Naive B cell (primary cell): ENCODE measurements at places on chromosomes 4 and X.

DNA sequence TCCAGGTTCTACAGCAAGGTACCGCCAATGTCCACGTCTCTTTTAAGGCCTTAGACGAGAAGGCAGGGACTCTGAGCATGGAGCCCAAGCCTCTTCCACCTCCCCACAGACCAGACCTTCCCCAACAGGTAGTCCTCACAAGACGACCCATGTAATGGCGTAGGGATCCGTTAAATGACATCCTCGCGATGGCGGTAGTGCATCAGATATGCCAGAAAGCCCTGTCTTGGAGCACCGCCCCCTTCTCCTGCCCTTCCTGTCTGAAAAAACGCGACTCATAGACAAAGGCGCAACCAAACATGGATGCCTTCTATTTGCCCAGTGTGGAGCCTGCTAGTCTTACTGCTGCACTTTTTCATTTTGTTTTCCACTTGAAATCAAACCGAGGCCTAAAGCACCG is 185.4 kb downstream of the OR13H1 start:
- peak; percentile 73 for DNase-seq

DNA sequence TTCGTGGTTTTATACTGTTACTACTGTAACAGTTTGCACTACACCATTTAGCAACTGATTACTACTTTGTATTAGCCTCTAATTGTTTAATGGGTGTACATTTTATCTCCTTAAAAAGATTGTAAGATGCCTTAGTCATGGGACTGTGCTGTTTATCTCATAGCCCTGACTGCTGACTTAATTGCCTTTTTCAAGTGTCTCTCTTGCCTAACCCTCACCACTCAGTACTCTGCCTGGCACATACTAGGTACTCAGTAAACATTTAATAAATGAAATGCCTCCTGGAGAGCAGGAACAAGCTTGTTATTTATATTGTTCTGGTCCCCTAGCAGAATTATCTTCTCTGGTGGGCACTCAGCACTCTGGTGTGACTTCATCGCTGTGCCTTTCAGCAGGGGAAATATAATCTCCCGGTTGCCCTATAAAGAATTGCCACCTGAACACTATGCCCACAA is 1.7 kb upstream of the STIM2 start:
- DNase-seq = no peak

DNA sequence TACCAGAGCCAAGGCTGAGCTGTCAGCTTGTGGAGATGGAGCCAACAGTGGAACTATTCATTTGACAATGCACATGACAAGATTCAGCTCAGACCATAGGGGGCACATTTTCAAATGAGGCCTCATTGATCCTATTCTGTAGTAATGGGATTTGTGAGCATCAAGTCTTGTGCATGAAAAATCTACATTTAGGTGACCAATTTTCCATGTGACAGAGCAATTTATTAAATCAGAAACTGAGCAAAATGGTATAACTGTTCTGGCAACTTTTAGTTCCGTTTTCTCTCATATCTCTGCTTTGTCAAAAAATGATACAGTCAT is 108.5 kb upstream of the PCDH18 start:
- no peak for DNase-seq

DNA sequence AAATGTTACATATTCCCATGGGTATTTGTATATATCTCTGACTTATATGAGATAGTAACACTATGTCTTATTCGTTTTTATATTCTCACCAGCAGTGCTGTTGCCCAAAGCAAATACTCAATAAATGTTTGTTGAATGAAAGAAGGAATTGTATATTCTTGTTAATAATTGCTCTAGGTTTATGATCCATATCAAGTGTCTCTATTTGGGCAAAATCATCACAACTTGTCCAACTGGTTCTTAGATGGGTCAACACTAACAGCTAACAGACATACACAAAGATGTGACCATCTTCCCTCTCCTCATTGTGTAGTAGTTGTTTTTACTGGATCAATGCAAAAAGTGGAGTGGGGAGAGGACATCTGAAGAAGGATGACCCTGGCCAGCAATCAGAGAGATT is 6.6 kb upstream of the APLN start:
- DNase-seq = no peak

DNA sequence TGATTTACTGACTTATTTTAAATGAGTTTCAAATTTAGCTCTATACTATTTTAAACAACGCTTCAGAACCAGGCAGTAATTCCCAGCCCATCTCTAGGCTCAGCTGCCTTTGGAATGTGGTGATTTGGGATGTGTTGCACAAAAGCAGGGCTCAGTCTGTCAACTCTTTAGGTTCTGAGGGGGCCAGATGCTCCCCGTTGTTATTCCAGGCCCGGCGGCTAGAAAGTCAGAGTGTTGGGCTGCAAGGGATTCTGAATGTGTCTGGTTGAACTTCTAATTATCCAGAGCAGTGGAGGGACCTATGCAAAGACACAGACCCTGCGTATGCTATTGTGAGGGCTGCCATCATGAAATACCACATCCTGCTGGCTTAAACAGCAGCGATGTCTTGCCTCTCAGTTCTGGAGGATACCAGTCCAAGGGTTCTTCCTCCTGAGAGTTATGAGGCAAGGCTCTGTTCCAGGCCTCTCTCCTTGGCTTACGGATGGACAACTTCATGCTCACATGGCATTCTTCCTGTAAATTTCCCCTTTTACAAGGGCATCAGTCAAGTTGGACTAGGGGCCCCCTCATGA is 123.2 kb upstream of the TRIM2 start:
- no peak for DNase-seq

DNA sequence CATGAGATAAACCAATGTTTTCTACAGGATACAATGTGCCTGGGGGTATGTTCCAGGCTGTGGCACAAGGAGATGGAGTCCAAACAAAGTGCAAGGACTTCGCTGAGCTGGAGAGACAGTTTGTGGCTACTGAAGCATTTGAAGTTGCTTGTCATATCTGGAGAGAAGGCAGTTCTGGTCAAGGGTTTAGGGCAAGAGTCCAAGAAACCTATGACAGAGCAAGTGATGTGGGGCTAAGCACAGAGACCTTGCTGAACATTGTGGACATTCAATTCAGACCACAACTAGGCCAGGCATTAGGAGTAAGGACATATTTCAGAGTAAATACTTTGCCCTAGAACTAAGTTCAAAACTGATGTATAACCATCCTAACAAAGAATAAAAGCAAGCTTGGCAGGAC is 34.8 kb downstream of the MAGED4B start:
- no peak for DNase-seq

DNA sequence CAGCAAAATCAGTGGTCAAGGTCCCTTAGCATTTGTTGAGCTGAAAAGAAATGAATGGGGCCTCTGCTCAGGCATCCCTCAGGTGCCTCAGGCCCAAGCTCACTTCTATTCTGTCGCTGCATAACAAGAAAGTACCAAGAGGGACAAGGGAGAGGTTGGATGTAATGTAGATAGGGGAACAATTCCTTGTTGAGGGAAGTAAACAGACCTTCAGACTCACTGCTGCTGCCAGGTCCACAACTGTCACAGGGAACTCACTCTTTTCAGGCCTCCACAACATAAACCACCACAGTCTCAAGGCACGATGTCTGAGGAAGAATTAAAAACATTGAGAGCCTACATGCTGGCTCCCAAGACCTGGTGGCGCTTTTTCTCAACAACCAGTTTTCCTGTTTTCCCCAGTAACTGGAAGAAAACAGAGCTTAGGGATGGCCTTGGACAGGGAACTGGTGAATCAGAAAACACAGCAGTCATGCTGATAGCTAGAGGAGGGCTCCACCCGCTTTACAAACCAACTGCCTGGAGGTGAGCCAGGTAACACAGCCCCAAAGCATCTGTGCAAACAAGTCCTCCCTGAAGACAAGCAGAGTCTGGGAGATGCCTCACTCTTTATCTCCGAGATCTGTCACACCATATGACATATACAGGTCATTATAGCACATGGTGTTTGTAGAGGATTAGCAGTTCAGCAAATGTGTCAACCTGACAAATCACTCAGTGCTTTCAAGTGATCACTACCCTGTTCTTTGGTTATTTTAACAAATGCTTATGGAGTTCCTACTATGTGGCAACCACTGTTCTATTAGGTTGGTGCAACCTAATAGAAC is 14.3 kb upstream of the AWAT1 start:
- no peak for DNase-seq

- DNase-seq = no peak
Observed at GRCh38 chrX:2498781-2499302, 1.9 kb downstream of the DHRSX start.

- no peak for DNase-seq
Observed at GRCh38 chrX:16462912-16463311, 187.0 kb upstream of the S100G start.

DNA sequence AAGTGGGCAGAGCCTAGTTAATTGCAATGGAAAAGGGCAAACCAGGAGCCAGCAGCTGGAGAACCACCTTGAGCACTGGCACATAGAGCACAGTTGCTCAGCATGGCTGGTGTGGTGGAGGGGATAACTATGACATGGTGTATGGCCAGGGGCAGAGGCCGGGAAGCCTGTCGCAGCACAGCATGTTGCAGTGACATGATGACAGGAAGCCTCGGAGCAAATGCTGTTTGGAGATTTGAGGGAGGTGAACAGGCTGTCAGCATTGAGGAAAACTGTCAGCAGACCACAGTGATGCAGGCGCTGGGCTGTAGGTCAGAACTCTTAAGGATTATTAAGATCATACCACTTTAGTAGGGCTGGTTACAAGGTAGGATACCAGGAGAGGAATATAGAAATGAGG is 228.7 kb downstream of the CBR4 start:
- DNase-seq = no peak

GRCh38 chr4:20395160-20395773 is 143.6 kb downstream of the SLIT2 start:
- no peak for DNase-seq

- no peak for DNase-seq
Observed at GRCh38 chrX:122591546-122591945, 592.5 kb upstream of the GRIA3 start.

GRCh38 chrX:13452283-13452682 is 117.1 kb upstream of the EGFL6 start:
- DNase-seq = no peak

DNA sequence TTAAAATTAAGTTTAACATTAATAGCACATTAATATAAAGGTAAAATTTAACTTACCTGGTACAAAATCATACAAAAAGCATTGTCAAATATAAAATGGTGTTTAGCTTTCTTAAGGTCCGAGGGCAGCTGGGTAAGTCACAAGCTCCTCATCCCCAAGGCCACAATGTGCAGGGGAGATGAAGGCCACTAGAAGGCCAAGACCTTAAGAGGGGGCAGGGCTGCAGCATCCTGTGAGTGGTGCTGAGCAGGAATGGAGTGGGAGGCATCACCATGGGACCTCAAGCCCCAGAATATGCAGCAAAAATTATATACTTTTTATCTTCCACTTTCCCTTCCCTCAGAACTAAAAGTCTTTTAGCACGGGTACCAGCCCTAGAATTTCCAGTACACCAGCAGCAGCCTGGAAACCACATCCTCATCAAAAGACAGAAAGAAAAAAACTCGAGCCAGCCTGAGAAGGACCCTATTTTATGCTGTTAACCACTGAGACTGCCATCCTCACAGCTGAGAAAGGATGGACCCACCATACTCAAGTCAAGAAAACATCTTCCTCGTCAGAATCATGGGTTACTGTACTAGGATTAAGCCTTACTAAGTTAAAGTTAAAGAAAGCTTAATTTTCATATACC is 13.0 kb upstream of the RHOXF2 start:
- no peak for DNase-seq

- no peak for DNase-seq
Observed at GRCh38 chrX:154991039-154991438, 31.5 kb downstream of the F8 start.

- no peak for DNase-seq
Observed at GRCh38 chrX:12891915-12892506, 14.4 kb upstream of the TLR8 start.

DNA sequence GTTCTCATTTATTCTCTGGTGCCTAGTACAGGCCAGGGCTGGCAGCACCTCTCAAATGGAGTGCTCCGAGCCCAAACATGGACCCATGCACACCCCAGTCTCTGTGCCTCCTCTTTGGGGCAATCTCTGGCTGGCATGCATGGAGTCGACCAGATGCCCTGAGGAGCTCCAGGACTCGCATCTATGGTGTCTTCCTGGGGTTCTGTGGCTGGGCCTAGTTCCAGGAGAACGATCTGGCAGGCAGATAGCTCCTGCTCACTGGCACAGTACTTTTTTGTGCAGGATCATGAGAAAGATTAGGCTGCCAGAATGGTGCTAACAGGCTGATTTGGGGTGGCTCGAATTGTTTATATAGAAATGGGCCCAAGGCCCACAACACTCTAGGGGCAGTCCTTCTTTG is 72.0 kb upstream of the PJA1 start:
- no peak for DNase-seq

GRCh38 chr4:6424425-6424824 is 48.0 kb downstream of the PPP2R2C start:
- no peak for DNase-seq

GRCh38 chr4:2436301-2436700 is 17.5 kb downstream of the CFAP99 start:
- DNase-seq = no peak

DNA sequence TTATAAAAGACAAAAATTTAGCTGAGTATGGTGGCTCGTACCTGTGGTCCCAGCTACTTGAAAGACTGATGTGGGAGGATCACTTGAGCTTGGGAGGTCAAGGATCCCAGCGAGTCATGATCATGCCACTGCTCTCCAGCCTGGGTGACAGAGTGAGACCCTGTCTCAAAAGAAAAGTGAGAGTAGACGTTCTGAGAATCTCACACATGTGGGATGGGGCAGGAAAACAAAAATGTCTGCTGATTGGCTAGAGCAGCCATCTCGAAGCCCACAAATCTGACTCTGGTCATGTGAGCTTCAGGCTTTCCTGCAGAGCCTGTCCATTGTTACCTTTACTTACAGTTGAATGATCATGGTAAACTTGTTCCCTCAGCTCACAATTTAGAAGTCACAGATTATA is 23.1 kb upstream of the SLC9A7 start:
- no peak for DNase-seq

- no peak for DNase-seq
Observed at GRCh38 chrX:67587946-67588624, 44.3 kb downstream of the AR start.

- DNase-seq = peak; percentile 20
Observed at GRCh38 chrX:30864383-30864785, 24.7 kb downstream of the TAB3 start.

GRCh38 chrX:3094261-3094660 is 53.0 kb downstream of the ARSF start:
- no peak for DNase-seq

GRCh38 chrX:63488546-63489373 is 137.6 kb upstream of the SPIN4 start:
- no peak for DNase-seq
